Activated CD4-positive, alpha-beta T cell treated with anti-CD3 and anti-CD28 coated beads, Interleukin-10, Interleukin-2, amounts not matched to agents 100 ng/mL and 50 ng/mL, durations not matched to agents 16 hours and 8 hours (primary cell): ENCODE measurements at places on chromosomes 1 and 21.
A peak's percentile ranks its signal among the peaks of the same experiment; 100 is the strongest.

DNA sequence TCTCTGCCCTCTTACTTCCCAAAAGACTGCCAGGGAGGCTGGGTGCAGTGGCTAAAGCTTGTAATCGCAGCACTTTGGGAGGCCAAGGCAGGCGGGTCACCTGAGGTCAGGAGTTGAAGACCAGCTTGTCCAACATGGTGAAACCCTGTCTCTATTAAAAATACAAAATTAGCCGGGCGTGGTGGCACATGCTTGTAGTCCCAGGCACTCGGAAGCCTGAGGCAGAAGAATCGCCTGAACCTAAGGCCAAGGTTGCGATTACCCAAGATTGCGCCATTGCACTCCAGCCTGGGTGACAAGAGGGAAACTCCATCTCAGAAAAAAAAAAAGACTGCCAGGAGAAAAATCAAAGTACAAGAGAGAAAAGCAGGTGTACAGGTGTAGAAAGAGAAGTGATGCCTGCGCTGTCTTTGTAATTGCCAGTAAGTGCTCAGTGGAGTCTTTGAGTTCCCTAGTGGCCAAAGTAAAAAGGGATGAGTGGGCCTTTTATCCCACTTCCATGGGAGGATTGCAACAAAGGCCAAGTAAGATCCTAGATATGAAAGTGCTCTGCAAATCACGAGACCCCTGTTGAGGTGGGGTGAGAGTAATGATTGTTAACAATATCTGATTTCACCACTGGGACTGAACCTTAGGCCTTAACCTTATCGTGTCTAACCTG is 94.7 kb upstream of the WNT4 start:
- no peak for DNase-seq

- no peak for DNase-seq
Measured at GRCh38 chr1:18646091-18646785, 15.6 kb downstream of the PAX7 start.

DNA sequence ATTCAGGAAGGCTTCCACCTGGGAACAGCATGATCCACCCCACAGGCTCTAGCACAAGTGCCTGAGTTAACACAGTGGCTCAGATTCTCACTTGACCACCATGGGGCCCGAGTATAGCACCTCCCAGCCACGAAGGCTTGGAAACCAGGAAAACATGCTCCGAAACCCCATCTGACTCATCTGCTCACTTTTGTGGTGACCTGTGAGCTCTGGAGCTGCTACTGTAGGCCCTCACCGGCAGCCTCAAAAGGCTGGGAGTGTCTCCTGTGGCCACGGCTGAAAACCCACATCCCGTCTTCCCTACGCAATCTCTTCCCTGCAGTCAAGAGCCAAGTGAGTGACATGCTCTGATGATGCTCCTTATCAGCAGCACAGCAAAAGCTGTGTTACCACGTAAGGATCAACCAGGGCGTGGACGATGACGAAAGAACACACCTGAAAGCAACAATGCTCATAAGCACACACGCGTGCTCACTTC is 81.4 kb downstream of the TGFBR3 start:
- peak; percentile 97 for DNase-seq

GRCh38 chr21:18725653-18726052 is 322.1 kb upstream of the TMPRSS15 start:
- DNase-seq = peak; percentile 1

DNA sequence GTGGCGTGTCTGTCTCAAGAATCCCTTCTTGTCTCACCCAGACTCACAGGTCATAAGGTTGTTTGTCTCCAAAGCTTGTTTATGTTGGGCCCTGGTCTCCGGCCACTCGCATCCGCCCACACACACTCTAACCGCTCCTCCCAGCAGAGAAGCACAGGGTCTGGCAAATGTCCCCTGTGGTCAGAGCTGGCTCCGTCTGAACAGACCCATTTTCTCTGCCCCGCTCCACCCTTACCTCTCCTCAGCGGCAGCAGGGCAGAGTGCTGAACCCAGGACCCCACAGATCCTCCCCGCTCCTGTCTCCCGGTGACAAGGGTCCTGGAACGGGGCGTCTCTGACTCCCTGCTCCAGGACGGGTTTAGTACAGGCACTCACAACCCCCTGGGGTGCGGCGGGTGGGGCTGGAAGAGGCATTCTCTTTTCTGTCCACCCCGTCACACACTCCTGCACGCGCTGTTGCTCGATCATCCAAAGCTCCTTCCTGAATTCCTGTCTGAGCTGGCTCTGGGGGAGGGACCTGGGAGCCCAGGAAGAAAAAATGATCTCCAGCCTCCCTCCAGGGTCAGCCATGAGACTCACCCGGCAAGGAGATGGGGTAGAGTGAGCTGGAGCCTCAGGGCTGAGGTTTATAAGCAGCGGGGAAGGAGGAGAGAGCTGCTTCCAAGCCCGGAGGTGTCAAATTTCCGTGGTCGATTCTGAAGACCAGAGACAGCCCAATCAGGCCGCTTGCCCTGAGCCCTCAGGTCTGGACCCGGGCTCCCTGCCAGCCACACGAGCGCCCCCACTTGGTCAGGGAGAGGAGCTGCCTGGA is at the start of gene S100A13:
Gene S100A13 (minus strand): TSS at position 602 of the 811 bp plus-strand sequence. CDS start 1,033 bp downstream, outside the sequence.
- DNase-seq = peak; percentile 35
